ENCODE measurements at places on chromosomes 2 and 18.

DNA sequence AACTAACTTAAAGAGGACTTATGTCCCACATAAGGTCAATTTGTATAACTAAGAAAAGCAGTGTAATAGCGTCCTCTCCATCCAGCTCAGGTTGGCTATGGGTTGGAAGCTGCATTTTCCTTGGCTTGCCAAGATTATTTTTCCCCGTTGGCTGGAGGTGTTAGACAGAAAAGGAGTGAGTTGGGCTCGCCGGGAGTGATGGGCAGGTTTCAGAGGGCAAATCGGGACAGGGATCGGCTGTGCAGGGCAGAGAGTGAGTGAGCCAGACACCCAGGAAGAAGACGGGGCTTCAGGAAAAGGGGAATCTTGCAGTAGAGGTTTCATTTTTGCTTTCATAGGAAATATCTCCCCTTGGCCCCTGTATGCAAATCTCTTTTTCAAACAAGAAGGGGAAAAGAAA is 41.5 kb upstream of the MAP3K20 start:
- no peak for DNase-seq

DNA sequence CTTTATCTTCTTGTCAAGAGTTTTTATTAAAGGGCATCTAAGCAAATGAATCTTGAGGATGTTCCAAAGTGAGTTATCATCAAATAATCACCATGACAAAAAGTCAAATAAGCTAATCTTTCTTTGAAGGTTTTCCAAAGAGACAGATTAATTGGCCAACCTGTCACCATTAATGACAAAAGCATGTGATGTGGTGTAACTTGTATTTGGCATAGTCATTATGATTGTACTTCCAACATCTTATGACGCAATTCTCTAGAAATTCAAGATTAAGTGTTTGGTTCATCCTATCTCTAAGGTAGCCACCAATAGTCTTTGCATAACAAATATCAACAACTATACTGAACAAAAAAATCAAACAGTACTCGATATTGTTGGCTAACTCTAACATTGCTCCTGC is 28.6 kb downstream of the RBMS1 start:
- peak; percentile 39 for DNase-seq

- no peak for DNase-seq
These were observed 3.6 kb downstream of the SCRN3 start for GRCh38 chr2:174399171-174399570.

DNA sequence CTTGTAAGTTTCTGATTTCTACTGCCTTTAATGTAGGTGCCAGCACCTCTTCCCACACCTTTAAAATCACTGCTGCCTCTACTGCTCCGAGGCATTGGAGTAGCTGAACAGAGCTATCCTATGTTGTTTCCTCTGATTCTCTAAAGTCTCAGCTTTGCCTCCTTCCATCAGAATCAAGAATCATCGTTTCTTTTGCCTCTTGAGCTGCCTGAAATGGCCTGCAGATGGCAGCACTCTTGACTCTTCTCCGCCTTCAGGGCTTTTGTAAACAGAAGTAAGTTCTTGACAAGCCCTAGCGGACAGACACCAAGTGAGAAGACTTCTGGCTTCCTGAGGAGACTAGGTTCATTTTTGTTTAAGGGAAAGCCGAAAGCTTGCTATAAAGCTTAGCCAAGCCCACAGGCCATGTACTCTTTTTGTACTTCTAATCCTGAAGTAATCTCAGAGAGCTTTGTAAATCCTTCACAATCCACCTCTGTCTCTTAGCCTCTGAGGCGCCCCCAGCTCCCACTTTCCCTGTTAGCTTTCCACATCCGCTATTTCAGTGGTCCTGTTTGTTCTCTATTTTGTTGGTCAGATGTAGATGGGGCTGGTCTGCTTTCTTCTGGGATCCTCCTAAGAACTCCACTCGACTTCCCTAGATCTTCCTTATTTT is 48.4 kb downstream of the GTF3C3 start:
- DNase-seq, result peak; percentile 76

DNA sequence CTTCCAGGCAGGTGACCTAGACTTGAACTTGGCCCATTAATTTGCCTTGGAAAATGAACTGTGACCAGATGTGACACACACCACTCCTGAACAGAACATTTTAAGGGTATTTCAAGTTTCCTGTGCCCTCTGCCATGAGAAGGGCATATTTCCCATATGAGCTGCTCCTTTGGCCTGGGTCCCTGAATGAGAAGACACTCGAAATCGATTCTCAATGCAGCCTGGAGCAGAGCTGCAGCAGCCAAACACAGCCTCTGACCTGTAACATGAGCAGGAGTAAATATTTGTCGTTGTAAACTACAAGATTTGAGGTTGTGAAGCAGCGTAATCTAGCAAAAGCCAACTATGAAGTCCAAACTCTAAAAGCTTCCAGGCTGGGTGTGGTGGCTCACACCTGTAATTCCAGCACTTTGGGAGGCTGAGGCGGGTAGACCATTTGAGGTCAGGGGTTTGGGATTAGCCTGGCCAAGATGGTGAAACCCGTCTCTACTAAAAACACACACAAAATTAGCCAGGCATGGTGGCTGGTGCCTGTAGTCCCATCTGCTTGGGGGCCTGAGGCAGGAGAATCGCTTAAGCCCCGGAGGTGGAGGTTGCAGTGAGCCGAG is 30.1 kb upstream of the SOS1 start:
- no peak for DNase-seq

DNA sequence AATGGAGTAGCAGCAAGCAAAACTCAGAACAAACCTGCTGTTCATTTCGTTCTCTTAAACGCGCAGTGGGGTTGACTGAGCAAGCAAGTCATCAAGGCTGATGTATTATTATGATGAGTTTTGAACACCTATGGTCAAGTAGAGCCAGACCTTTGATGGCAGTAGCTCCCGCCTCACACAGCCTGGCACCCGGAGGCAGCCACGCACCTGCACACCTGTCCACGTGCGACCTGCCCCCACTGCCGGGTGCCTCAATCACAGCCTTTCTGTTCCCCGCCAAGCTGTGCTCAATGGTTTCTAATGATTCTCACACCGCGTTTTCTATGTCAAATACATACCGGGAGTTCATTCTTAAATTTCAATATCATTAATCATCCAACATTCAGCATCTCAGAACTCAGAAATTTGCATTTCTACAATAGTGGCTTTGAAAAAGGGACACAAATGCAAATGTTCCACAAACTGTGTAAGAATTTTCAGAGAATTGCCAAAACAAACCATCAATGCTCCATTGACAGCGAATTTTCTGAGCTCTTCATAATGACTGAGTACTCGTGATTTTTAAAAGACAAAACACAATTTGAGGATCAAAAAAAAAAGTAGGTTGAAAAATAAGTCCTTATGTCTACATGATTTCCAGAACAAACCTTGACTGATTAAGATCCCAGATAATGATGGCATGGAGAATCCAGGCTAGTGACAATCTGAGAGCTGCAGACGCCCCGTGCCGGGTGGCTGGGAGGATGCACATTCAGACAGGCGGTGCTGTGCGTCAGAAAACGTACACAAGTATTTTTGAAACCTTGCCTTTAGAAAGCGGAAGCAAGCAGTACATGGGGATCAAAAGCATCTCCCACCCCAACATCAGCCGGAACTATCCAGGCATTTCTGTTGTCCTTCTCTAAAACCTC is 56.6 kb downstream of the HDAC4 start:
- DNase-seq, result no peak

DNA sequence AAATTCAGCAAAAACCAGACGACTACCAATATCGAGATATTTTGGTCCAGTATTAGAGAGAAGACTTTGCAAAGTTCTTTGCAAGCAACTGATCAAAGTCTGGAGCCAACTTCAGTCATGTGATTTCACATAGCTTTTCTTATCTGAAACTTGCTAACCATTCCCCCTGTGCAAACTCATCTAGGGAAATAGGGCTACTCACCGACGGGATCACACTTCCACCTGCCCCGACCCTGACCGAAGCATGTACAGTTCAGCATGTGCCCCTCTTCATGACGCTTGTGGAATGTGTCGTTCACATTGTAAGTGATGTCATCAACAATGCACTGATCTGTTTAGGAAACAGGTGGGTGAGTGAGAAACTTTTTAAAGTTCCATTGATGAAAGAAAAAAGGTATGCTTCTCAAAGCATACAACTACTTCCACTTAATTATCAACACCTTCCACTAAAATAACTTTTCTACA is 15.4 kb downstream of the FN1 start:
- no peak for DNase-seq

GRCh38 chr2:65120990-65121693 is 8.8 kb downstream of the RAB1A start:
- DNase-seq, result no peak

- DNase-seq, result peak; percentile 4
These were observed 779 bp upstream of the LYPD6 start for GRCh38 chr2:149329489-149330126.

DNA sequence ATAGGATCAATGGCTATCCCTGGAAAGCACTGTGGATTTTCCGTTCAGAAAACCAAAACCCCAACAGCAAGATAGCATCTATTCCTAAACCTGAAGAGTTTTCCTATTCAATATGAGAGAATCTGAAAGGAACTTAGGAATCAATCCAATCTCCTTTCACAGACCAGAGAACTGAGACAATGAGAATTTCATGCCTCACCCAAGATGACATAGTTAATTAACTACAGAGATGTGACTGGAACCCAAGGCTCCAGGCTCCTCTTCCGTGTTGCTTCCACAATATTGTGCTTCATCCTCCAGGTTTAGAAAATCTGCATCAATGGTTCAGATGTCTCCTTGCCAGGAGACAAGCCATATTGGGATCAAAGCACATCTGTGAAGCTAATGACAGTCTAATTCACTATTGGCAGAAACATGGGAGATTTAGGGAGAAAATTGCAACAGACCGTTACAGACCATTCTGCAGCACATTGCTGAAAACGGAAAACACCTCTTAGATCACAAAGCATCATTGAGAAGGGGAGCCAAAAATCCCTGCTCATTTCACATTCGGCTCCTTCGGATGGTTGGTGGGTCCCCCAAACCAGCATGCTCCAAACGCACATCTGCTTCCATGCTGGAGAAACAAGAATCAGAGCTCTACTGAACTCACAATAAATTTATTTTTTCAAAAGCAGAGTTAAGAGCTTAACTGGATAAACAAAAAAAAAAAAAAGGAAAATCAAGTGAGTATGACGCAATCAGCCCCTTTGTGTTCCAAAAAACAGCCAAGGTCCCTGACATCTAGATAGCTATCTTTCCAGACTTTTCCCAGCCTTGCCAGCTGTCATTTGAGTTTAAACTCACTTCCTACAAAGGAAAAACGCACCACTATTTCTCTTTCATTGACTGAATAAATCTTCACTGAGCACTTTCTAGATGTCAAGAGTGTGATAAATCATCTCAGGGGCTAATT is 290.3 kb downstream of the C1D start:
- DNase-seq, result peak; percentile 31

GRCh38 chr18:58364876-58365528 is 263.9 kb downstream of the ALPK2 start:
- DNase-seq, result peak; percentile 17

DNA sequence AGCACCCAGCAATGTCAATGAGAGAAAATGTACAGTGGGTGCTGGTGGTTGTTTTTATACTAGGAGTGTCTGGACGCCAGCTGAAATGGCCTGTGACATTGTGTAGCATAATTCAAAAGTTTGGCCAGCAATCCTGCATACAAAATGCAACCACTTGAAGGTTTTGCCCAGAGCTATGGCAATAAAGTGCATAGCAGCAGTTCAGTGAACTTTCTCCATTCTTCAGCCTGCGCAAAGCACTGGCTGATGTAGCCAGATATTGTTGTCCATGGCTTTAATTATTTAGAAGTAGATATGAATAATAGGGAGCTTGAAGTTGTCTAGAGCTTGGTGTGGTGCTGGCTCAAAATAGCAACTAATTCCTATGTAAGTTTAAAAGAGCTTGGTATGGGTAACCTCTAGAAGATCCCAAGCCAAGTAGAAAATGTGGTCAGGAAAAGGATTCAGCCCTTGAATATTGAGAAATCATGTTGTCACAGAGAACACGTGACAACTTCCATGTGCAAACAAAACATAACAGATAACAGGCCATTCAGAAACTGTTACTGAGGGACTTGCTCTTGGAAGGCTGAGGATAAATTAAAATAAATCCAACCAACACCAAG is 33.3 kb upstream of the PGAP1 start:
- peak; percentile 52 for DNase-seq

All from fibroblast of the aortic adventitia (primary cell).